Metanephros (tissue), 2 donors: ENCODE measurements at places on chromosomes 12 and 14. TPM values are rescaled to one million over a fixed set of nuclear protein-coding genes. Genes with fewer than 3 reads are reported as not detected.

Gene SLC6A12
- 15.2 TPM for total RNA-seq

Gene CMTM5
- total RNA-seq, result 3.7 TPM

Gene SERPINA3
- 0.29 TPM for total RNA-seq

Gene HOTAIR
- 0.99 TPM for total RNA-seq

Gene KRT80
- 0.70 TPM for total RNA-seq

Gene RNASE9
- total RNA-seq, result not detected

Gene DYNC1H1
- total RNA-seq, result 375 TPM

Gene TPPP2
- 1.8 TPM for total RNA-seq
